Panc1 (cell line): ENCODE measurements at places on chromosomes 5 and 9. TPM values are rescaled to one million over a fixed set of nuclear protein-coding genes. Genes with fewer than 3 reads are reported as not detected.

Gene EFNA5
- 30.5 TPM for total RNA-seq

Gene NIPAL4
- not detected for total RNA-seq

Gene PCDHB2
- total RNA-seq: 12.8 TPM

- no peak for DNase-seq
Measured at GRCh38 chr5:146717951-146718350, 160.6 kb downstream of the PPP2R2B start.

DNA sequence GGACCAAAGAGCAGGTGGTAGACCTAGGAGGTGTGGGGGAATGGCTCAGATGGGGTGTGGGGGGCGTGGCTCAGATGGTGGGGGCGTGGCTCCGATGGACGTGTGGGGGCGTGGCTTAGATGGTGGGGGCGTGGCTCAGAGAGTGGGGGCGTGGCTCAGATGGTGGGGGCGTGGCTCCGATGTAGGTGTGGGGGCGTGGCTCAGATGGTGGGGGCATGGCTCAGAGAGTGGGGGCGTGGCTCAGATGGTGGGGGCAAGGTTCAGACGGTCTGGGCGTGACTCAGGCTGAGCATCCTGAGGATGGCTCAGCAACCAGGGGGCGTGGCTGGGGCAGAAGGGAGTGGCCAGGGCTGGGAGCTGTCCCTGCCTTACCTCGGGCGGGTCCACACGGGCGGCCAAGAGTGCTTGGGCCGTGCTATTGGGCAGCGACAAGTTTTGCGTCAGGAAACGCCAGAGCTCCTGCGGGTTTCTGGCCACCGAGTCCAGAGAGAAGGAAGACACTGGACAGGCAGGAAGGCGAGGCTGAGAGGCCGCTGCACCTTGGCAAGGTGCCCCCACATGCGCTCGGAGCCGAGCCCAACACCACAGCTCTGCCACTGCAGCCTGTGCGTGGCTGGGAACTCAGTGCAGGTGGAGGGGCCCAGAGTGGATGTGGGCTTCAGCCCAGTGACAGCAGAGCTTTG is 5.9 kb downstream of the ABCA2 start:
- DNase-seq: peak; percentile 32

GRCh38 chr9:110996436-110997220 is 41.6 kb downstream of the LPAR1 start:
- DNase-seq: no peak

DNA sequence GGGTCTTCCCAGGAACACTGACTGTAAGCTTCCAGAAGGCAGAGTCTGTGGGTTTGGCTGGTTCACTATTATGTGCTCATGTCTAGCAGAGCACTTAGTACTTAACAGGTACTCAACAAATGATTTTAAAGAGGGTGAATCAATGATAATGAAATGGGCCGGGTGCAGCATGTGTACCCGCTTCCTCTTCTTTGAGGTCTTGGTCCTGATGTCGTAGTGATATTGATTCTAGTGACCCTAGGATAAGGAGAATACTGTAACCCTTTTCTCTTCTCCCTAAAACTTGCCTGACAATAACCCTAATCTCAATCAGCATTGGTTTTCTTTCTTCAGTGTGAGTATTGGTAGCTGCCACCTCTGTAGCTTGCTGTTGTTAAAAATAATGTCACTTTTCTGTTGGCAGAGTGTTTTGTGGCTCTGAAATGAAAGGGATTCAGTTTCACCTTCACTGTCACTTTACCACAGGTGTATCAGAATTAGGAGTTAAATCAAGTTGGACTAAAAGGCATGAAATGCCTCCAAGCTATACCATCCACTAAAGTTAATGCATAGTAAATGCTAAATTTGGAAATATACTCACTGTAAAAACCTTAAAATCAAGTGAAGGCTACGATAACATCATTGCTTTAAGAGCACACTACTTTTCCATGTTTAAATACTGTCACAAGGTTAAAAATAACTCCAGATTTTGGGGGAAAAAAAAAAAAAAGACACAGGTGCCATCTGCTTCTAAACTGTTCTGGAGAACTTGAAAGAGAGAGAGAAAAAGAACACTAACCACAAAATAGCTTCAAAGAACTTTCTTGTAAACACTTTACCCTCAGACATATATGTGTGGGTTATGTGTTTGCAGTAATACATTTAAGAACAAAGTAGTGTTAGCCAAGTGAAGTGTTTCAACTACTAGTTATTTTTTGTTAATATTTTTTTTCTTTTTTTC is 6.0 kb downstream of the CAMK4 start:
- DNase-seq: no peak
